ENCODE measurements at places on chromosomes 7 and 10.

DNA sequence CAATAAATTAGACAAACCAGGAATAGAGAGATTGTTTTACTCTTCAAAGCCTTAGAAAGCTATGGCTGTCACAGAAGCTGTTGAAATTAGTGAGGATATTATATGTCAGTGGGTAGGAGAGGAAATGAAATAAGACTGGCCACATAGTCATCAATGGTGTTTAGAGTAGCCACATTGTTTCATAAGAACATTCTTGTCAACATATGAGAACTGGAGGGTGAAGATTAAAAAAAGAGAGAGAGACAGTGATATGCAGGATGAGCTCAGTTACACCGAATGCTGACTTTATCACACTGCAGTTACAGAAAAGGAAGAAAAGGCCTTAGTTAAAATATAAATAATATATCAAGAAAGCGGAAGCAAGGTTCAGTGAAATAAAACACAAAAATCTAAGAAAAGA, 412.0 kb downstream of the CNTNAP2 start:
- no peak for DNase-seq

- DNase-seq: no peak
Measured at GRCh38 chr10:64070241-64070640, 549.0 kb downstream of the REEP3 start.

- DNase-seq: no peak
Measured at GRCh38 chr10:48818081-48818480, 121.6 kb downstream of the LRRC18 start.

DNA sequence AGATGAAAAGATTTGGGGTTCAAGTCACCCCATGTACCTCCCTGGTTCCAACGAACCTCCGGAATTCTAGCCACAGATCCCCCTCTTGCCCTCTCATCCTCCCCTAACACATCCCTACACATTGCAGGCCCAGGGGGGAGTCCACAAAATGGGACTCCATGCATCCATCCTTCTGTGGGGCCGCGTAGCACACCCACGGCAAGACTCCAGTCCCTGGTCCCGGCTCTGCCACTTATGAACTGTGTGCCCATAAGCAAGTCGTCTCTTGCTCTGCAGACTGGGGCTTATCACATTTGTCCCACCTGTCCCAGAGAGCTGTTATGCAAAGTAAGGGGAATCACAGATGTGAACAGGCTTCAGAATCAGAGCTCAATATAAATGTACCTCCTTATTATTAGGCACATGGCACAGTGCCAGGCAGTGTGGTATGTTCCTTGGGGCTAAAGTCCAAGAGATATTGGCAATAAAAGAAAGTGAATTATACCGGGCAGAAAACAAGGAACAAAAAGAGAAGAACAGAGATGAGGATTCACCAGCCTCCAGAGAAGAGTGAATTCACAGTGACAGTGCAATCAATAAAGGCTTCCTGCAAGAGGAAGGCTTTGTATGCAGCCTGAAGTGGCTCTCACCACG, 73.9 kb downstream of the KCNMA1 start:
- DNase-seq: no peak

GRCh38 chr7:91325726-91326125, 61.5 kb downstream of the FZD1 start:
- DNase-seq: no peak

DNA sequence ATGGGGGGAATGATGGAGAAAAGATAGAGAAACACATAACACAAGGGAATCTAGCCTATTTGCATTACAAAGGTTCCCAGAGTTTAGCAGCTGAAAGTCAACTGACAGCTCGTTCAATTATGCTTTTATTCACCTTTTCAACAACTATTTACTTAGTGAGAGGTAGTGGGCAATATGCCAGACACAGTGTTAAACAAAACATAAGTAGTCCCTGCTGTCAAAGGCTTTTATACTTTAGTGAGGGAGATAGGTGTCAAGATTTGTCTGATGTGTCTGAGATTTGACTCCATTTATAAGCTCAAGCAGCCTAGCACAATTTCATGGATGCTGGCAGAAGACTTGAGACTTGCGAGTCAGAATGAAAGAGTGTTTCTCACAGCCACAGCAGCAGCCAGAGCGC, 549.0 kb upstream of the VSTM2A start:
- DNase-seq: no peak

- DNase-seq: no peak
Measured at GRCh38 chr10:127612-128432, 7.4 kb upstream of the ZMYND11 start.

All from stimulated activated CD4-positive, alpha-beta T cell treated with anti-CD3 and anti-CD28 coated beads, TNF-alpha, amount 100 ng/mL, for 1 hour (primary cell).